ENCODE measurements at places on chromosomes 13 and 19. TPM values are rescaled to one million over a fixed set of nuclear protein-coding genes. Genes with fewer than 3 reads are reported as not detected.

Gene ZNF98
- 0.69 TPM for total RNA-seq

GRCh38 chr19:10335352-10335985, 2.1 kb upstream of the RAVER1 start:
- no peak for DNase-seq

Gene DLEU7
- 0.08 TPM for total RNA-seq

Gene SKA3
- 0.60 TPM for total RNA-seq

- DNase-seq = no peak
These were observed 8.6 kb downstream of the LRRC4B start for GRCh38 chr19:50559636-50560035.

- DNase-seq = no peak
These were observed 189.0 kb downstream of the LACC1 start for GRCh38 chr13:44068737-44069136.

Gene TMEM91
- total RNA-seq = 2.8 TPM

Gene IL27RA
- 4.0 TPM for total RNA-seq

GRCh38 chr19:28605501-28606268, 607.3 kb downstream of the UQCRFS1 start:
- DNase-seq = no peak

DNA sequence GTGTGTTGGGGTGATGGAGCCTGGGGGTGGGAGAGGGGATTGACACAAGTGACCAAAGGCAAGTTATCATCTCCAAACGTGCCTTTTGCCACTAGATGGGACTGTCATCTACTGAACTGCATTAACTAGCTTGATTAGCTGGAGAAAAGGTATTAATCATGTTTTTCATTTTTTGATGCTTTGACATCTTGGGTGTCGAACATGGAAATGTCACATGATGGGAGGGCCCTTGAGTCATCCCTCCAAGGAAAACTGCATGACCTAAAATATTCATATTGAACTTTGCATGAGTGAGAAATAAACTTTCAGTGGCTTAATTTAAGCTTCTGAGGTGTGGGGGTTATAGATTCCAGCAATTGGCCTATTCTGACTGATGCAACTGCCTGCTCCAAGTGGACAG, 73.3 kb downstream of the ALOX5AP start:
- no peak for DNase-seq

DNA sequence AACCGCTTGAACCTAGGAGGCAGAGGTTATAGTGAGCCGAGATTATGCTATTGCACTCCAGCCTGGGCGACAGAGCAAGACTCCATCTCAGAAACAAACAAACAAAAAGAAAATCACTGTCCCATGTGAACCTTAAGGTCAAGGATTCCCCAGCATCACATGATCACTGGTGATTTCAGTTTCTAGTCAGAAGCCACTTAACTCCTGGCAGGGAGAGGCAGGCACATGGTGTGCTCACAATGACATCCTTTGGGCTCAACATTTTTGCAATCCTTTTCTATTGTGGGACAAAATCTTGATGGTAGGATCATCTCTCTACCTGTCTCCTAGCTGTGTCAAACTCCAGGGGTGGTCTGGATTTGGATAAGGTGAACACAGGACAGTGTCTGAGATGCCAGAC, 12.1 kb downstream of the AKAP8 start:
- DNase-seq = no peak

GRCh38 chr13:21673539-21673788, 2.6 kb downstream of the FGF9 start:
- no peak for DNase-seq
